ENCODE measurements at places on chromosomes 1 and 21. TPM values are rescaled to one million over a fixed set of nuclear protein-coding genes. Genes with fewer than 3 reads are reported as not detected.

Gene GRHL3
- total RNA-seq: 0.45 TPM

Gene EFNA1
- total RNA-seq: 40.0 TPM

Gene BEND5
- total RNA-seq: 0.75 TPM

Gene LIN28A
- not detected for total RNA-seq

Gene PROK1
- total RNA-seq: not detected

Gene FAM72D
- total RNA-seq: 11.4 TPM

Gene FNDC5
- 0.23 TPM for total RNA-seq

Gene GPATCH4
- 101 TPM for total RNA-seq

Gene LDLRAD1
- not detected for total RNA-seq

Gene TNFRSF14
- total RNA-seq: 9.9 TPM

Gene SELP
- total RNA-seq: not detected

Gene BRINP2
- total RNA-seq: 1.5 TPM

Gene BCAR3
- total RNA-seq: 110 TPM

Gene ITSN1
- 16.8 TPM for total RNA-seq

Gene TSPAN2
- 0.42 TPM for total RNA-seq

Gene MYOC
- not detected for total RNA-seq

Gene ATP1A4
- total RNA-seq: not detected

Gene AGMAT
- not detected for total RNA-seq

Gene LGR6
- total RNA-seq: 0.23 TPM

Gene SYNC
- 8.9 TPM for total RNA-seq

Gene TRABD2B
- 0.26 TPM for total RNA-seq

Gene GNG12
- 97.5 TPM for total RNA-seq

Gene BNIPL
- total RNA-seq: 2.2 TPM

Gene FCRL4
- total RNA-seq: not detected

Gene REG4
- total RNA-seq: not detected

All from A375 (cell line).